ENCODE measurements at places on chromosomes 4 and X.

DNA sequence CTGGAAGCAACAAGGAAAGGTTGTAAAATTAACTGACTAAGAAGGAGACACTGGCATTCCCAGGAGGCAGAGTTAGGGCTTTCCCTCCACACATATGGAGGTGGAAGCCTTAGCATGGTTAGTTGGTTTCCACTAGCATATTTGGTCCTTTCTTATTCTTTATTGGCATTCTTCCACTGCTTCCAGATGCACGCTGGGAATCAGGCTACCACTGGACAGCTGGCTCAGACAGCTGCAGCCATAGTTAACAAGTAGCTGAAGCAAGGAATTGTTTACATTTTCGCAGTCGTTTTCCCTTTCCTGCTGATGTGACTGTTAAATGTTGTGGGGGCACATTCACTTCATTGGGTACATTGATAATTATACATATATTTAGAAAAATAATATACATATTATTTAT, 169.2 kb downstream of the GRIA2 start:
- no peak for DNase-seq

GRCh38 chrX:130933358-130933757, 30.3 kb upstream of the ENOX2 start:
- no peak for DNase-seq

DNA sequence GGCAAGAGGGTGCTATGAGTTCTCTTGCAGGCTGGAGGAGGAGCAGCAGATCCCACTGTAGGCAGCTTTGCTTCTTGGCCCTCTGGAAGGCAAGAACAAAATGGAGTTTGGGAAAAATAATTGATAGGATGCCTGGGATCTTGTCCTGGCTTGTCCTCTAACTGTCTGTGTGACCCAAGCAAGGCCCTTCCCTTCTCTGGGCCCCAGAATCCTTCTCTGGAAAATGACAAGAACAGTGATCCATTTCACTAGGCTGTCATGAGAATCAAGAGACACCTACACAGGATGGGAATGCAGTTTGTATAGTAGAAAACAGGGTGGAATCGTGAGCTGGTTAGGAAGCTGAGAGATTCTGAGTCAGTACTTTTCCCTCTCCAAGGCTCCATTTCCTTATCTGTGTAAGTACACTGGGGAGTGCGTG, 133.3 kb downstream of the PJA1 start:
- no peak for DNase-seq

GRCh38 chr4:23298371-23298770, 591.5 kb downstream of the PPARGC1A start:
- no peak for DNase-seq

- DNase-seq = no peak
These were observed 50.8 kb downstream of the LRP2BP start for GRCh38 chr4:185344743-185345538.

Measured in stimulated activated CD4-positive, alpha-beta T cell treated with anti-CD3 and anti-CD28 coated beads, TNF-alpha, amount 100 ng/mL, for 1 hour (primary cell).